ENCODE measurements at places on chromosomes 3 and 15. TPM values are rescaled to one million over a fixed set of nuclear protein-coding genes. Genes with fewer than 3 reads are reported as not detected.

- DNase-seq, result no peak
These were observed 27.2 kb downstream of the ACAA1 start for GRCh38 chr3:38109580-38110313.

DNA sequence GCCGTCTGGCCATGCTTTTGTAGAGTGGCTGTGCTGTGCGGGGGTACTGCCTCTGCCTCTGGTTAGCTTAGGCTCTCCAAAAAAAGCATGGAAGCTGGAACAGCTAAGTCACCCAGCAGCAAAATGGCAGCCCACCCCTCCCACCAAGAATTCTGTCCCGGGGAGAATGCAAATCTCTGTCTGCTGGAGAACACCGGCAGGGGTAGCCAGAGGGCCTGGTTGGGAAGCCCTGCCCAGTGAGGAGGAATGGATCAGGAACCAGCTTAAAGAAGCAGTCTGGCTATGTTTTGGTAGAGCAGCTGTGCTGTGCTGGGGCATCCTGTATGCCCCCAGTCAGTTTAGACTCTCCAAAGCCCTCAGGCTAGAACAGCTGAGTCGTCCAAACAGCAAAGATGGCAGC, 56.2 kb upstream of the PTPRG start:
- DNase-seq, result no peak

DNA sequence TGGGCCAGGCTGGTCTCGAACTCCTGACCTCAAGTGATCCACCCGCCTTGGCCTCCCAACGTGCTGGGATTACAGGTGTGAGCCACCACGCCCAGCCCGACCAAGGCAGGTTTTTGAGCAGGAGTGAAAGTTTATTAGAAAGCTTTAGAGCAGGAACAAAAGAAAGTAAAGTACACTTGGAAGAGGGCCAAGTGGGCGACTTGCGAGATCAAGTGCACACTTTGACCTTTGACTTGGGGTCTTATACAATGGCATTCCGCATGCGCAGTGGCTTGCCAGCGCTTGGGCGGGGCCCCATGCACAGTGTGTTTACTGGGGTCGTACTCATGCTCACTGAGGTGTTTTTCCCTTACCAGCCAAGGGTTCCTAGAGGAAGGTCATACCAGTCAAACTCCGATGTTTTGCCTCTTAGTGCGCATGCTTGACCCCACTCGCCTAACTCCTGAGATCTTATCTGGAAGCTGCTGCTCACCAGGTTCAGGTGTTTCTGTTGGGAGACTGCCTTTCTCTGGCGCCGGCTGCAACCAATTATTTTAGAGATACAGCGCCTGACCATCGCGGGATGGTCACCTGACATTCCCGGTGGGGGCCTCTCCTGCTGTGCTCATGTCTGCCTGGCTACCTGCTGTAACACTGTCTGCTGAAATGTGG, 46.9 kb upstream of the FLNB start:
- peak; percentile 70 for DNase-seq

- no peak for DNase-seq
These were observed 73.2 kb downstream of the IQCH start for GRCh38 chr15:67327737-67328136.

- no peak for DNase-seq
These were observed 239.9 kb downstream of the EPHB1 start for GRCh38 chr3:135034891-135035440.

- no peak for DNase-seq
These were observed 25.9 kb downstream of the WNT7A start for GRCh38 chr3:13853978-13854296.

GRCh38 chr3:8911781-8912180, 51.5 kb downstream of the RAD18 start:
- no peak for DNase-seq

DNA sequence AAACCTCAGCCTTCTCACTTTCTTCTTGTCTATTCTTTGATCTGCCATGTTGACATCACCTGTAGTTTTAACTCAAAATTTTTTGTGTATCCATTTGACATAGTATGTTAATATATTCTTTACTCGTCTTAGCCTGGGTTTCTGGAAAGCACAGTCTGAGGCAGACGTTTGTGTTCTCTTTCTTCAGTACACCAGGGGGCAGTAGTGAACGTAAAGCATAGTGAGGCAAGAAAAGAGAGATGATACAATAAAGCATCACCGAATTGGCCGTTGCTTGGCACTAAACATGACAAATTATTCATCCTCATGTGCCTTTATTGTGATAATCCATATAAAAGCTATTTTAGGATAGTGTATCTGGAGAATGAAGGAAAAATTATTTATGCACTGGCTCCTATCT, 141.0 kb upstream of the MYRIP start:
- no peak for DNase-seq

DNA sequence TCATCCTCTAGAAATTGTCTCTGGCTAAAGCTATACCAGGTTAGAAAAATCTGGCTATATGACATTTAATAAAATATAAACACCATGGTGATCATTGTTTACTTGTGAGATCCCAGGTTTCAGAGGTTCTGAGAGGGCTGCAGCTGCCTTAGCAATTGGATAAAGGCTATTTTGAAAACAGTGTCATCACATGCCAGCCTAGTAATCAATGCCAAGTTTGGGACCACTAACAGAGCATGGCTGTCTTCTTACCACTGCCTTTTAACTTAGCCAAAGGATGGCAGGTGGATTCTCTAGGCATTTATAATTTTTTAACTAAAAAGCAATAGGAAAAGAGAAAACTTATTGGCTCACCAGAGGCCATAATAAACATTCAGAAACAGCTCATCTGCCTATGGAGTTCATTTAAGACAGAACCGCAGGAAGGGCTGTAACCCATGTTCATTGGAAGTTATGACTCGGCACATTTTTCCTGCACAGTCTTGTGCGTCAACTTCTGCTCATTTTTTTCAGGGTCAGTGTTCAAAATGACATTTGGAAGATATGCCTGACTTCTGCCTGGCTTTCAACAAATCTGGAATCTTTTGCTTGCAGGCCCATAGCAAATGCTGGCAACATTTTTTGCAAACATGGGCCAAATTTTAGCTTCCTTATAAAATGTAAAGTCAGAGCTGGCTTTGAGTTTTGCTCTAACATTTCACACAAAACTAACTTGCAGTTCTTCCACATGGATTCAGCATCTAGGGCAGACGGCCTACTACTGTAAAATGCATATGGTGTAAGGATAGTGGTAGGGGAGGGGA, 476.0 kb upstream of the TBL1XR1 start:
- no peak for DNase-seq

- no peak for DNase-seq
These were observed 317.5 kb upstream of the SGO1 start for GRCh38 chr3:20503394-20504082.

DNA sequence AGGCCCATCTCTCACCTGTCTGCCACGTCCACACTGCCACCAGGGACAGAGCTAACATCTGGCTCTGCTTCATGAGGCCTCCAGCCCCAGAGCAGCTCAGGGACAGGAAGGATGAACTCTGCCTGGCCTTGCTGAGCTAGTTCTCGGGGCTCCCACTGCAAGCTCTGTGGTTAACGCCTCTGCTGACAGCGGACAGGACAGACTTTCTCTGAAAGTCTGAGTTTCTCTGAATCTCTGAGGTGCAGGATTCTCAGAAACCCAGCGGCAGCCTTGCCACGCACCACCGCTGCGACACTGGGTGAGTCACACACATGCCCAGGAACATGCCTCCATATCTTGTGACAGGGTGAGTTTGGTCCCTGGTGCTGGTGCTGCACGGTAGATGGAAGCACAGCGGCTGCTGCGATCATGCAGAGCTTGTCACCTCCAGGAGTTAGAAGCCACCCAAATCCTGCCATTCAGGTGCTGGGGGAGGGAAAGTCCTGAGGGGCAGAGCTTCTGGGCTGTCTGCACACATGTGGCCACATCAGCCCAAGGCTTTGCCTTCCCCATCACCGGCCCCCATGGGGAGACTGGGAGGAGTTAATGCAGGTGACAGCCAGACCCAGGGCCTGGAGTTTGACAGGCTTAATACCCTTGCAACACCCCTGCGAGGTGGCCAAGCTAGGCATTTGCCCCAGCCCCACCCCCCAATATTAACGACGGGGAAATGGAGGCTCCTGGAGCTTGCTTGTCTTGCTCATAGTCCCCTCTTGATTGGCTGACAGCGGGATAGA, 267.0 kb downstream of the PLCL2 start:
- peak; percentile 28 for DNase-seq

DNA sequence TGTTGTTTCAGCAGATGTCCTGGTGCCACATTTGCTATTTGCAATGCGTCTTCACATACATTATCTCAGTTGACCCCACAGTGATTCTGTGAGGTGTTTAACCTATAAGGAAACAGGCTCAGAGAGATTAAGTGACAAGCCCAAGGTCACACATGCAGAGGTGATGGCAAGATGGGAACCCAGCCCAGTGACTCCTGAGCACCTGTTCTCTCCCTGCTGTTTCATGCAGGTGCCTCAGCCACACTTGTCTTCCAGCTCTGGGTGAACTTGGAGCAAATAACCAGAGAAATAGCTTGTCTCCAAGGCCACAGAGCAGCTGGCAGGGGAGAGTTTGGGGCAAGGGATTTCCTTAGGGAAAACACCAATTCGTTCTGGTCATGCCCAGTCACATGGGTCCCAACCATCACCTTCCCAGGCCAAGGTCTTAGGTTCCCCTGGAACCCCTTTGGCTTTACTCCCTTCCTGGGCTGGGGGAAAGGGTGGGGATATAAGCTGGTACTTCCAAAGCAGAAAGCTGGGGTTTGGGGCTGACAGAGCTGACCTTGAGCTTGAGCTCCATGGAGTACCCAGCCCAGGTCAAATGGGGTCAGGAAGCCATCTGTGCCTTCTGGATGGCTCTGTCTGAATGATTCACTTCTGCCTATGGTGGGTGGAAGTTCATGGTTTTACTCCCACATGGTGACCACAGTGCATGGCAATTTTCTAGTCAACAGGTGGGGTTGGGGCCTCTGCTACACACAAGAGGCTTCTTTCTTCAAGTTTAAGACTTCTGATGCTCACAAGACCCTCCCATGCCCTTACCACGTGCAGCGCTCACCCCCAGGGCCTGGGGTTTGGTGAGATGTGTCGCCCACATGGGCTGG, 22.4 kb downstream of the LIPC start:
- no peak for DNase-seq

- DNase-seq, result no peak
These were observed 472.5 kb upstream of the SGO1 start for GRCh38 chr3:20658491-20658890.

DNA sequence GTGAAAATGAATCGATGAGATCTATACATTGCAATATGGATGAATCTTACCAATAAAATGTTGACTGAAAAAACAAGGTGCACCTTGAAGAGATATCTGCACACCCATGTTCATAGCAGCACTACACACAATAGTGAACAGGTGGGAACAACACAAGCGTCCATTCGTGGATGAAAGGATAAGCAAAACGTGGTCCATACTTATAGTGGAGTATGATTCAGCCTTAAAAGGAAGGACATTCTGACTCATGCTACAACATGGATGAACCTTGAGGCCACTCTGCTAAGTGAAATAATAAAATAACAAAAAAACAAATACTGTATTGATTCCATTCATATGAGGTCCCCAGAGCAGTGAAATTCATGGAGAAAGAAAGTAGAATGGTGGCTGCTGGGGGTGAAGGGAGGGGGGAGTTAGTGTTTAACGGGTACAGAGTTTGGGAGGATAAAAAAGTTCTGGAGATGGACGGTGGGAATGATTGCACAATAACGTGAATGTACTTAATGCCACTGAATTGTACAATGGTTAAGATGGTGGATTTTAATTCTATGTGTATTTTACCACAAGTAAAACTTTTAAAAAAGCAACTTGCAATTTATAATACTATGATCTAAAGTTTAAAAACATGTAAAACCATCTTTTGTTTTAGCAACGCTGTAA, 35.6 kb downstream of the IQSEC1 start:
- no peak for DNase-seq

DNA sequence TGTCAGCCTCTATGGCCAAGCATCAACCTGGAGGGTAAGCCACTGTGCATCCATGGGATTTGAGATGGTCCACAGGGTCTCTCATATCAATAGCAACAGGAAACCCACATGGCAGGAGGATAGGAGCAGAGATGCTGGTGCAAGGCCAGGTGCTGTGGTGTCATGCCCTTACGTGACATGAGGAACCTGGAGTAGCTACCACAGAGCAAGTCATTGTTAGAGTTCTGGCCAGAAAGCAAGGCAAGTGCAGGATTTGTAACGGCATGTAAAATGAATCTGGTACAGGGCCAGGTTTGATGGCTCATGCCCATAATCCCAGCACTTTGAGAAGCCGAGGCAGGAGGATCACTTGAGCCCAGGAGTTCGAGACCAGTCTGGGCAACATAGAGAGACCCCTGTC, 14.8 kb upstream of the ZNF774 start:
- DNase-seq, result no peak

- DNase-seq, result no peak
These were observed 168.0 kb downstream of the SHOX2 start for GRCh38 chr3:157938154-157938779.

DNA sequence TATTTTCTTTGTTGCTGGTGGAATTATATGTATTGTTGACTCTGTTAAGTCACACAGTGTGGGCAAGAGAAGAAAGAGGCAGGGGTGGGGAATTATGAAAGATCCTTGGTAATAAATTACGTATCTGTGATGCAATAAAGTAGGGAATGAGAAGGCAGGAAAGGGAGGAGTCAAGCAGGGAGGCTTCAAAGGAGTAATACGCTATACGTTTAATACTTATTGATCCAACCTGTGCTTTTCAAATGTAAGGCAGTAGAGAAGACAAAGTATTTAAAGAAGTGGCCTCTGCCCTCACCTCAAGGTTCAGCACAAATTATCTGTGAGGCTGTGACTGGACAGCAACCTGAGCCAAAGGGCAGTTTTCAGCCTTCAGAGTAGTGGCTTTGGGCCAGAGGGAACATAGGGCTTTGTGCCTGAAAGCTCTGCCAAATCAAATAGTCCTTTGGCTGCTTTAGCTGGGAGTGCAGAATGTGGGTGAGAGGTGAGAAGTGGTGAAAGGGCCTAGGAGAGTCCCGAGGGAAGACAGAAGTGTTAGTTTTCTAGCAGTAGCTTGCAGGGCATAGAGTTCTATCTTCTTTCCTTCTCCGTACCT, 1.2 kb upstream of the PLIN1 start:
- peak; percentile 61 for DNase-seq

GRCh38 chr3:179542375-179542774, 20.4 kb upstream of the ACTL6A start:
- DNase-seq, result no peak

- no peak for DNase-seq
These were observed 220.2 kb upstream of the CD96 start for GRCh38 chr3:111321786-111322185.

- no peak for DNase-seq
These were observed 471.3 kb upstream of the TPRG1 start for GRCh38 chr3:188700501-188700900.

DNA sequence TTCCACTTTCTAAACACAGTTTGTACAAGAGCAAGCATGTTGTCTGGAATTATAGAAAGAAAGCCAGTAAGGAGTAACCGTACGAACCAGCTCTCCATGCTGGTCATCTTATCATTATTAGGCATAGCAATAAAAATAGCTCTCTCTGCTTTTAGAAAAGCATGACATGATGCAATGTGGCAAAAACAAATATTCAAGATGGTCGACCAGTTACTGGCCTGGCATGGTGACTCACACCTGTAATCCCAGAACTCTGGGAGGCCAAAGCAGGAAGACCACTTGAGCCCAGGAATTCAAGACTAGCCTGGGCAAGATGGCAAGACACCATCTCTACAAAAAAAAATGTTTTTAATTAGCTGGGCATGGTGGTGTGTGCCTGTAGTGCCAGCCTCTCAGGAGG, 2.6 kb upstream of the MAP4 start:
- DNase-seq, result no peak

GRCh38 chr3:140469491-140469890, 208.4 kb upstream of the TRIM42 start:
- DNase-seq, result no peak

The EOMES gene
- total RNA-seq, result 0.09 TPM

The MOBP gene
- 1.3 TPM for total RNA-seq

The MAGI1 gene
- total RNA-seq, result 49.2 TPM

The WHAMM gene
- 9.1 TPM for total RNA-seq

The IGF2BP2 gene
- 48.1 TPM for total RNA-seq

The LRTM1 gene
- total RNA-seq, result not detected

All from left colon (tissue), 2 donors.